ENCODE measurements at places on chromosomes 4 and X.

DNA sequence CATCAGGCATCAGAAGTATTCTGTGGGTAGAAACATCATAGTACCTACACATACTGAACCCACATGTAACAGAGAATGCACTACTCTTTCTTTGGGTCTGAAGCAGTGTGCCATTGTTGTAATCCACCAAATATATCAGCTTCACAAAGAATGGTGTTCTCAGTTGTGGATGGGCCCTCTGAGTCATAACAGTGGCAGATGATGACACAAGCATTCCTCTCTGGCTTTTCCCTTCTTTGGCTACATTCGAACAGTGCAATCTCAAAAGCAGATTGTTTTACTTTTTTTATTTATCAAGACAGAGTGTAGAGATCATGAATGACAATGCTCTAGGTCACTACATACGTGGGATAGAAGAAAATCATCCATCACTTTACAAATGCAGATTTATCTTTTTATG lies 247.2 kb upstream of the EPHA5 start:
- DNase-seq = no peak

GRCh38 chr4:123345935-123346300 lies 50.7 kb upstream of the SPRY1 start:
- DNase-seq = no peak

DNA sequence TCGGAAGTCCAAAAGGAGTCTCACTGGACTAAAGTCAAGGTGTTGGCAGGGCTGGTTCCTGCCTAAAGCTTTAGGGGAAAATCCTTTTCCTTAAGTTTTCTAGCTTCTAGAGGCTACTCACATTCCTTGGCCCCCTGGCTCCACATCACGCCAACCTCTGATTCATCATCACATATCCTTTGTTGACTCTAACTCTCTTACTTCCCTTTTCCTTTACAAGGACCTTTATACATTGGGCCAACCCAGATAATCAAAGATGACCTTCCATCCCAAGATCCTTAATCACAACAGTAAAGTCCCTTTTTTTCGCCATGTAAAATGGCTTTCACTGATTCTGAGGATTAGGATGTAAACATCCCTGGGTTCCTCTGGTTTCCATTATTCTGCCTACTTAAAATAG lies 146.4 kb upstream of the DCAF8L1 start:
- no peak for DNase-seq

DNA sequence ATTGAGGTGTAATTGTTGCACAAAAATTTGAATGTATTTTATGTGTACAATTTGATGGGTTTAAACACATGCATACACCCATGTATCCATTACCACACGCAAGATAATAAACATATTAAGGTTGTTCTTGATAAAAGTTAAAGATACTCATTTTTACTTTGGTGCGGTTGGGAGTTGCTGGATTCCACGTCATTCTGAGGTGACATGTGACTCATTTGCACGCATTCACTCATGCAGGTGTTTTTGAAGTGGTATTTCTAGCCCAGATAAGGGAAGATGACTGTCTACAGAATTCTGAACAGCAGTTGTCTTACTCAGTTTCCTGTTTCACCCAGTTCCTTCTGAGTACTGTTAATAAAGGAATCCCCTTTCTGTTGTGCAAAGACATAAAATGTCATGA lies 142.0 kb downstream of the RTL3 start:
- DNase-seq = no peak

GRCh38 chrX:153463556-153463955 lies 6.8 kb downstream of the HAUS7 start:
- DNase-seq = no peak

- DNase-seq = no peak
Observed at GRCh38 chr4:26406346-26406975, 83.8 kb downstream of the CCKAR start.
